Sigmoid colon (tissue), 7 donors: ENCODE measurements at places on chromosomes 7 and 10. TPM values are rescaled to one million over a fixed set of nuclear protein-coding genes. Genes with fewer than 3 reads are reported as not detected.

The NUTM2E gene
- not detected for total RNA-seq

The DHTKD1 gene
- total RNA-seq, result 22.2 TPM

The TWIST1 gene
- total RNA-seq, result 1.8 TPM

The ANKRD7 gene
- 0.71 TPM for total RNA-seq

The NAT16 gene
- total RNA-seq, result not detected

The TBL2 gene
- total RNA-seq, result 25.2 TPM

The MMD2 gene
- not detected for total RNA-seq

The CYTH3 gene
- 28.6 TPM for total RNA-seq

- H3K27me3 ChIP-seq, result no peaks in the 10 kb centered on the region
- H3K4me1 ChIP-seq, result no peaks in the 10 kb centered on the region
- no peak overlapping the region for H3K27ac ChIP-seq
- no peaks in the 10 kb centered on the region for H3K36me3 ChIP-seq
- no peak overlapping the region for H3K4me3 ChIP-seq
These were observed 61.9 kb downstream of the MCU start for GRCh38 chr10:72753760-72754231.

GRCh38 chr10:43452356-43452914 is 15.5 kb downstream of the ZNF487 start:
- no peaks in the 10 kb centered on the region for H3K4me1 ChIP-seq
- no peak for DNase-seq
- H3K27me3 ChIP-seq, result no peaks in the 10 kb centered on the region
- H3K27ac ChIP-seq, result no peak overlapping the region

DNA sequence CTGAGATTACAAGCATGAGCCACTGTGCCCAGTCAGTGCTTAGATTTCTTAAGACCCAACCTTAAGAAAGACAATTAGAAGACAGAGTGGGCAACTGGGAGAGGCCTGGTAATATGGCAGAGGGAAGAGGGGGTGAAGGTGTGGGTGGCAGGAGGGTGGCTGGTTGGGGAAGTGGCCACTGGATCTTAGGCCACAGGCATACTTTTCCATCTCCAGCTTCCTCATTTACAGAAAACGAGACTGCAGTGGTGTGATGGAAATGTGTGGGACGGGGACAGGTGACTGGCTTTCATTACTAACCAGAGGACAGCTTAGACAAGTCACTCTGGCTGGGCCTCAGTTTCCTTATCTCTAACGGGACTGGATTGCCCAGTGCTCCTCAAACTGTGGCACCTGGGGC is 1.0 kb upstream of the FFAR4 start:
- peak; percentile 46 for DNase-seq
- no peak overlapping the region for H3K4me3 ChIP-seq
- H3K27me3 ChIP-seq, result peaks cover 16% of the 10 kb centered on the region
- no peaks in the 10 kb centered on the region for H3K4me1 ChIP-seq
- H3K36me3 ChIP-seq, result no peaks in the 10 kb centered on the region
- H3K27ac ChIP-seq, result no peak overlapping the region

DNA sequence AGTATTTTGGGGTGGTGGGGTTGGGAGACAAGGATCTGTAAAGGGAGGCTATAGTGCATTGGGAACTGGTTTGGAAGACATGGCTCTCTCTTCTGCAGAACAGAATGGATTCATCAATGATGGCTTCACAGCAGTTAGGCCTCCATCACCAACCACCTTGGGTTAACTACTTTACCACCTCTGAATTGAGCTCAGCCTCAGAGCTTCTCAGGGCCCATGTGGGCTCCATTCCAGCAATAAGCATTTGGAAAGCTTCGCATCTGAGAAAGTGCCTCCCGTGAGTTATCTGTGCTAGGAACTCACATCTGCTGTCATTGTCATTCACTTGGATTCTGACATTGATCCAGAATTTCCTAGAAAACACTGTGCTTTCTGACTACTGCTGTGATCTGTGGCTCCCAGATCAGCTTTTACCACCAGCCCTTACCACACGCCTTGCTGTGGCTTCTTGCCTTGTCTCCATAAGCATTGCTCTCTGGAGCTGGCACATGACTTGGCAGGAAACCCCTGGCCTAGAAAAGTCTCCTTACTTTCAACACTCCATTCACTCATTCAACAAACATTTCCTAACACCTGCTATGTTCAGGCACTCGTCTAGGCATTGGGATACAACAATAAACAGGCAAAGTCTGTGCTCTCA is 70.7 kb upstream of the ADO start:
- no peak for DNase-seq
- H3K36me3 ChIP-seq, result no peaks in the 10 kb centered on the region
- no peak overlapping the region for H3K4me3 ChIP-seq
- no peaks in the 10 kb centered on the region for H3K4me1 ChIP-seq
- no peaks in the 10 kb centered on the region for H3K27me3 ChIP-seq

- H3K4me1 ChIP-seq, result peaks cover 34% of the 10 kb centered on the region
- H3K4me3 ChIP-seq, result no peak overlapping the region
- no peaks in the 10 kb centered on the region for H3K36me3 ChIP-seq
- no peaks in the 10 kb centered on the region for H3K27me3 ChIP-seq
- no peak for DNase-seq
These were observed 170.9 kb upstream of the RHEB start for GRCh38 chr7:151690606-151691005.

GRCh38 chr7:140348161-140348849 is 50.0 kb downstream of the SLC37A3 start:
- peaks cover 17% of the 10 kb centered on the region for H3K4me1 ChIP-seq
- H3K36me3 ChIP-seq, result no peaks in the 10 kb centered on the region
- DNase-seq, result no peak
- H3K27me3 ChIP-seq, result no peaks in the 10 kb centered on the region
- H3K27ac ChIP-seq, result peak overlapping the region; percentile 65

DNA sequence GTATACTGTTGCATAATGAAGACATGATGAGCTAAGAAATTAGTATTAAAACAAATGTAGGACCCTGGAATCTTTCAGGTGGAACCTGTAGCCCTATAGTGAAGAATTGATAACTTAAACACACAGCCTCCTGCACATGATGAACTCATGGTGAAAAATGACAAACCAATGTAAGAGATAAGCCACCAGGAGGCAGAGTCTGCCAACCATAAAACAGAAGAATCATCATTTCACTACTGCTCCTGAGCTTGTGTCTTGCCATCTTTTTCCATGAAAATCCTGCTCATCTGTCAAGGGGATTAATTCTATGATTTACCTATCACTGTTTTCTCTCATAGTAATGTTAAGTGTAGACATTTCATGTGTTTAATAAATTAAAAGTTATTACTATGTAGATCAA is 363.9 kb downstream of the MALRD1 start:
- no peaks in the 10 kb centered on the region for H3K36me3 ChIP-seq
- no peaks in the 10 kb centered on the region for H3K27me3 ChIP-seq
- no peak for DNase-seq
- no peak overlapping the region for H3K4me3 ChIP-seq
- no peak overlapping the region for H3K27ac ChIP-seq

DNA sequence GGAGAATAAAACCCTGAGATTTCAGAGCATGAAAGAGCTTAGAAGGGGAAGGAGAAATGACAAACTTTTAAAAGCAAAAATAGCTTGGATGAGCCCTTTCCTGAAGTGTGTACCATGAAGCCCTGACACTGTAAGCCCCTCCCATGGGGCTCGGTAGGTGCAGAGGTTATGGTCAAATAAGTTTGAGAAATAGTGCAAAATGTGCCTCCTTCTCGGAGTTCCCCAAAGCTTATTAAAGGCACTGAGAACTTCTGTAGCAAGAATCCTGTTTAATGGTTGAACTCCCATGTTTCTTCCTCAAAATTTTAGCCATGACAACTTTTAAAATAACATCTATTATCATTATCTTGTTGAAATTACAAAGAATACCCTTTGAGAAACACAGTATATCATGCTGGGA is 10.5 kb upstream of the HYCC1 start:
- H3K4me1 ChIP-seq, result no peaks in the 10 kb centered on the region
- no peaks in the 10 kb centered on the region for H3K36me3 ChIP-seq
- no peak for DNase-seq
- H3K27me3 ChIP-seq, result no peaks in the 10 kb centered on the region
- no peak overlapping the region for H3K27ac ChIP-seq
- H3K4me3 ChIP-seq, result no peak overlapping the region

DNA sequence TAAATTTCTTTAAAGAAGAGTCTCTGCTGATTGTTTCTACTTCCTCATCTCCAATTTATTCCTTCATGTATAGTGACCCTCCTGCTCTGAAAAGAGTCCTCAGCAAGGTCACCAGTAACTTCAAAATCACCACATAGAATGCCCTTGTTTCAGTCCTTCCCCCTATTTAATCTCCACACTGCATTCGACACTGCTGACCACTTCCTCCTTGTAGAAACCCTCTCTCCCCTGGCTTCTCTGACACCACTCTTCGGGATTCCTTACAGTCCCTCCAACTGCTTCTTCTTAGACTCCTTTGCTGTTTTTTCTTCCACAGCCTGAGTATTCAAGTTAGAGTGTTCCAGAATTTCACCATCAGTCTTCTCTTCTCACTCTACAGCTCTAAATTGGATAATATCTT is 89.5 kb downstream of the VPS41 start:
- no peaks in the 10 kb centered on the region for H3K4me1 ChIP-seq
- no peak for DNase-seq
- no peaks in the 10 kb centered on the region for H3K27me3 ChIP-seq
- H3K27ac ChIP-seq, result no peak overlapping the region
- peaks cover 8% of the 10 kb centered on the region for H3K36me3 ChIP-seq

DNA sequence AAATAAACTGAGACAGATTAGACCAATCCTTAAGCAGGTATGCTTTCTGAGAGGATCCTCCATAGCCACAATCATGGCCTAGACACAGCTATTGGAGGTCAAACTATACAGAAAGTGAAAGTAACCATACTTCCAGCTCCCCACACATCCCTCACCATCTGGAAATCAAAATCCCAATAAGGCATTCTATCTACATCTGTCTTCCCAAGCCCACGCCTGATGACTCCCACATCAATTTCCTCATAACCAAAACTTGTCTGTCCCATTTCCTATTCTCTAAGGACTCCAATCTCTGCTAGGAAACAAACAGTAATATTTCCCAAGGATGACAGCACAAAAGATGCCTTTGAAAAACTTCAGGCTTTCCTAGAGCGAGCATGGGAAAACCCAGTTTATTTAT is 247.3 kb upstream of the HPS1 start:
- peak overlapping the region; percentile 4 for H3K27ac ChIP-seq
- H3K4me3 ChIP-seq, result no peak overlapping the region
- no peaks in the 10 kb centered on the region for H3K27me3 ChIP-seq
- H3K36me3 ChIP-seq, result no peaks in the 10 kb centered on the region

DNA sequence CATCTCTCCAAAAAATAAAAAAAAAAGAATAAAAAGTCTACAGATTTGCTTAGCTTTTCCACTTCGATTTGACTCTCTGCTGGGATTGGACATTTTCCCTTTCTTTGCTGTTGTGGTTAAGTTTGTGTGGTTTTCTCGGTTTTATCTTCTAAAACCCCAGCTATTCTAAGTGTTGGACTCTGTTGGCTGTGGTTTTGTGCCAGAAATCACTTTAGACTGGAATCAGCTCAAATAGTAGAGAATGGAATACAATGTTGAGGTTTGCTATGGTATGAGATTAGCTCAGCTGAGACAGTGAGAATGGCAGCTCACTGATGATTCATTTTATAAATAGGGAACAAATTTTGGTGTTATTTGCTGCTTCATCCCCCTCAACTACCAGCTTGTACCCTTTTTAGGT is 116.0 kb downstream of the BUB3 start:
- H3K36me3 ChIP-seq, result no peaks in the 10 kb centered on the region
- H3K27ac ChIP-seq, result no peak overlapping the region
- peaks cover 16% of the 10 kb centered on the region for H3K27me3 ChIP-seq
- no peak for DNase-seq
- no peak overlapping the region for H3K4me3 ChIP-seq
- no peaks in the 10 kb centered on the region for H3K4me1 ChIP-seq

- no peak overlapping the region for H3K4me3 ChIP-seq
- DNase-seq, result no peak
- no peaks in the 10 kb centered on the region for H3K4me1 ChIP-seq
- no peak overlapping the region for H3K27ac ChIP-seq
These were observed 63.0 kb downstream of the AOAH start for GRCh38 chr7:36661135-36661840.

GRCh38 chr7:100163006-100163531 is 4.5 kb upstream of the TRAPPC14 start:
- no peak overlapping the region for H3K27ac ChIP-seq
- no peaks in the 10 kb centered on the region for H3K27me3 ChIP-seq
- DNase-seq, result no peak
- no peaks in the 10 kb centered on the region for H3K36me3 ChIP-seq
- no peak overlapping the region for H3K4me3 ChIP-seq
